ENCODE measurements at places on chromosomes 2 and 18.

DNA sequence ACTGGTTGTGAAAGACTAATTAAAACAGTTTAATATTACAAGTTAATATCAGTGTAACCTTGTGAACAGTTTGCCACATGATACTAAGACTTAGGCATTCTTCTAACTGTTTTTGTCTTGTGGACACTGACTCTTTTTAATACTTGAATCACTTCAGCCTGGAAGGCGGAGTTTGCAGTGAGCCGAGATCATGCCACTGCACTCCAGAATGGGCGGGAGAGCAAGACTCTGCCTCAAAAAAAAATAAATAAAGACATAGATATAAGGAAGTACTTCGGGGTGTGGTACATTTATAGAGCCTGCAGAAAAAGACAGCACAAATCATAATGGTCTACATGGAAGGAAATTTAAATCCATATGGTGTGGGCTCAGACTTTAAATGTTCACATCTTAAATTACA, 300.4 kb upstream of the NETO1 start:
- DNase-seq: no peak

DNA sequence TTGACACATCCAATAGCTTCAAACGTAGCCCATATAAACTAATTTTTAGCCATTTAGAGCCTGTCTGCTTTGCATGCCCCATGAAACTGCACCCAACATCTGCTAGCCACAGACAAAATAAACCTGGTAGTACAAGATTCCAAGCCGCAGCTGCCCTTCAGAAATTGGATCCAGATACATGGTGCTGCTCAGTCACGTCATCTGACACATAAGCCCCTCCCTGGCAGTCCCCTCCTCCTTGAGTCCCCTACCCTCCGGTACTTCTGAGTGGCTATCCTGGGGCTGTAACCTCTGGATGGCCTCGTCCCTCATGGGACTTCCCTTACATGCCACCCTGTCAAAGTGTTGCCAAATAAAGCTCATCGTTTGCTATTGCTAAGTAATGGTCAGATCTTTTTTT, 33.8 kb downstream of the PROC start:
- no peak for DNase-seq

- DNase-seq: no peak
Observed at GRCh38 chr2:128280901-128281321, 37.8 kb downstream of the HS6ST1 start.

- no peak for DNase-seq
Observed at GRCh38 chr2:229133155-229133772, 137.8 kb downstream of the PID1 start.

- DNase-seq: no peak
Observed at GRCh38 chr2:55487686-55488085, 31.8 kb upstream of the CFAP36 start.

GRCh38 chr2:150480971-150481830, 6.3 kb downstream of the RND3 start:
- no peak for DNase-seq

DNA sequence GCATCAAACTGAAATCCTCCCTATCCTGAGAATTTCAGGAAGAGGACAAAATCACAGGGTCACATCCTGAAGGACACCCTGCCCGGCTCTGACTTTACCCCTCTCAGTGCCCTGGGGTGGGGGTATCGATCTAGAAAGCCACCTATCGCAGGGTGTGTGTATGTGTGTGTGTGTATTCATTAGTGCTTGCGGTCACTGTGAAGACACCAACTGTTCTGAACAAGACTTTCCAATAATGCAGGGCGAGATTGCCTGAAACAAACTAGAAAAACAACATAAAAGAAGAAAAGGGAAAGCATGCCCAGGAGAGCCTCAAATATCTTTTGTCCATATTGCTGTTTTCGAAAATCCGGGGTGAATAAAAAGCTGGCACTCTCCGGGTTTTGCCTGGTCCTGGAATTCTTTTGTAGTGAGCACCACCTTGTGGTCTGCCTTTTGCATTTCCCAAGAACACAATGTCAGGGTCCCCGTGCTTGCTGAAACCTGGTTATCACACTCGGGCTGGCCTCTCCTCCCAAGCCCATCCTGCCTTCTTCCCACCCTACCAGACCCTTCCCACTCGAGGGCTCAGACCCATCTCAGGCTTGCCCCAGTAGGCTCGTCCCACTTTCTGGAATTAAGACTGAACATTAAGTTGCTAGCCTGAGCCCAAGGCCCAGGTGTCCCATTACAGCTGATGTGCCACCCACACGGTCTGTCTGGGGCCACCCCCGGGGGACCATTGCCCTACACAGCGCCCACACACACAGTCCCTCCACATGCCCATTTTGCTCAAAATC, 25.0 kb upstream of the COPS8 start:
- peak; percentile 21 for DNase-seq

DNA sequence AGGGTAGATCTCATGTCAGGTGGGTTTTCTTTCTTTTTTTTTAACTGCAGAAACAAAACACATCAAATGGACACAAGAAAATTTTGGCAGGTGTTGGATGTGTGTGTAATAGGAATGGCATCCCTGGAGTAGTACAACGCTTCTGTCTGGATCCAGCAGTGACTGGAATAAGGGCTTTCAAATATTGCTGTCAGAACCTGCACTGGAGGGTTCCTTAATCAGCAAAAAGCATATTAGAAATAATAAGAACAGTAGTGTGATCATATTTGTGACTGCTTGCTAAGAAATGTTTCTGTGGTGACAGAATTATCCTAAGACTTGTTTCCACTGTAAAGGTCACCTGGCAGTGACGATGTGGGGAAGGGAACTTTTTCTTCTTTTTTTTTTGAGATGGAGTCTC, 30.8 kb downstream of the CREG2 start:
- DNase-seq: no peak

DNA sequence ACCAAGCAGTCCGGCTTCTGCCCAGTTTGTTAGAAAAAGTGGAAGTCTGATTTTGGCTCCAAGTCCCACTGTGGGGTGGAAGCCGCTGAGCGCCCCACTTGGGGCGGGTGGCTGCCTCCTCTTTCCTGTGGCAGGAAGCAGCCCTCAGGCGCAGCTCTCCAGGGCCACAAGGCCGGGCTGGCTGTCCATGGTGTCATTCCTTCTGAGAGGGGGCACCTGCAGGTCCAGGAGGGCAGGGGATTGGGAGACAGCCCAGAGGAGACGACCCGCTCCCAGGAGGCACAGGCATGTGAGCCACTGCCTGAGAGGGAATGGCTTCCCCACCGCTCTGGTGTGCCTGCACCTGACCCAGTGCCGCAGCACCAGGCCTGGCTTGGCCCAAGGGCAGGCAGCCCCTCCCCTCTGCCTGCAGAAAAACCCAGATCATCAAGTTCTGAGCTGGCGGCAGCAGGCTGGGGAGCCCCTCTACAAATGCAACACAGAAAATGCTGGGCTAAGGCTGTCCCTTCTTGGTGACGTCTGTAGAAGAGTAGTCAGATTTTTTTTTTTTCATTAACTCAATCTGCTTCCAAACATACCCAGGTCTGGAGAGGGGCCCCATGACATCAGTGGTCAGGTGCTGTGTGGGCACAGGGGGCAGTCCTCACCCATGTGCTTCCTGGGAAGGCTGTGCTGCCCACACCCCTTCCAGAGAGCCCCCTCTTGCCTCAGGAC, 38.4 kb downstream of the HS6ST1 start:
- no peak for DNase-seq

- no peak for DNase-seq
Observed at GRCh38 chr2:156005999-156006712, 326.4 kb downstream of the NR4A2 start.

GRCh38 chr2:196607073-196607472, 32.4 kb upstream of the CCDC150 start:
- DNase-seq: no peak

- no peak for DNase-seq
Observed at GRCh38 chr2:156573710-156574109, 137.5 kb downstream of the GPD2 start.

- no peak for DNase-seq
Observed at GRCh38 chr2:241900251-241901017, 30.9 kb downstream of the RTP5 start.

DNA sequence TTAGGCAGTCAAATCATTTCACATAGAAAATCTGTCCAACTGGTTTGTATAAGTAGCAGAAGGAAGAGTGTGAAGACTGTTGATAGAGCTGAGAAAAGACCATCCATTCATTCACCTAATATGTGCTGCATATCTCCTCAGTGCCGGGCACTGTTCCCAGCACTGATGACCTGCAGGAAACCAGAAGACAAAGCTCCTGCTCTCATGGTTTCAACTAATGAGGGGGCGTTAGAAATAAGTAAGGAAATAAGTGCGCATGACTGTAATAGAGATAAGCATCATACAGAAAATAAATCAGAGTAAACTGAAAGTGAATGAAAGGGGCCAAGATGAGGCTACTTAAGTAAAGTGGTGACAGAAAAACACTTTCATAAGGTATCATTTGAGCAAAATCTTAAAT, 427.5 kb upstream of the CDH20 start:
- DNase-seq: no peak

DNA sequence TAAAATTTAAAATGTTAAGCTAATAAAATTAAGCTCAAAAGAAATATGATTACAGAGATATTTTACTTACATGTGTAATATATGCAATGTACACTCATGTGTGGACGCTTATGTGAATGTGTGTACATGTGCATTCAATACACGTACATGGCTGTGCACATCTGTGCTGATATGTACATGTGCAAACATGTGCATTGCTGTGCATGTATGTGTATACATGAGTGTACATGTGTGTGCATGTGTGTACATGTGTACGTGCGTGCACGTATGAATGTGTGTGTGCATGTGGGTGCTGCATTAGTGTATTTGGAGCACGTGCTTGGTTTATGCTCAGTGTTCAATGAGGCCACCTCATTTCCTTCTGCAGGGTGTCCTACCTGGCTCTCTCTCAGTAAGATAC, 88.2 kb upstream of the TMEM18 start:
- DNase-seq: no peak

- no peak for DNase-seq
Observed at GRCh38 chr18:45412577-45412976, 202.7 kb upstream of the SLC14A2 start.

GRCh38 chr2:213065583-213066442, 85.6 kb downstream of the IKZF2 start:
- no peak for DNase-seq

DNA sequence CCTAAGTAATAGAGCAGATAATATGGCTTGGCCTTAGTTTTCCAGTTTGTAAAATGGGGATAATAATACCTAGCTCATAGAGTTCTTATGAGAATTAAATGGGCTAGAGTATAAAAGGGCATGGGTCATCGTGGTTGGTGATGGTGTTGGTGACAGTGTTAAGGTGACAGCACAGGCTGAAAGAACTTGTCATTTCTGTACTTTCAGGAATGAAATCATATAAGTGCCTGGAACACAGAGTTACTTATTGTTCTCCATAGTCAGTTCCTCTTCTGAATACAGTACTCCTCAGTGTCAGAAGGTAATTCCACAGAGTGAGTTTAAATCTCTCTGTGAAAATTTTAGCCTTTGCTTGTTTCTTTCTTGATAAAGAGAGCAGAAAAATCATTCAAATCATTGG, 42.4 kb downstream of the KIF5C start:
- no peak for DNase-seq

GRCh38 chr2:172962824-172963223, 112.8 kb upstream of the MAP3K20 start:
- no peak for DNase-seq

- DNase-seq: no peak
Observed at GRCh38 chr2:65267008-65267407, 39.4 kb downstream of the ACTR2 start.

DNA sequence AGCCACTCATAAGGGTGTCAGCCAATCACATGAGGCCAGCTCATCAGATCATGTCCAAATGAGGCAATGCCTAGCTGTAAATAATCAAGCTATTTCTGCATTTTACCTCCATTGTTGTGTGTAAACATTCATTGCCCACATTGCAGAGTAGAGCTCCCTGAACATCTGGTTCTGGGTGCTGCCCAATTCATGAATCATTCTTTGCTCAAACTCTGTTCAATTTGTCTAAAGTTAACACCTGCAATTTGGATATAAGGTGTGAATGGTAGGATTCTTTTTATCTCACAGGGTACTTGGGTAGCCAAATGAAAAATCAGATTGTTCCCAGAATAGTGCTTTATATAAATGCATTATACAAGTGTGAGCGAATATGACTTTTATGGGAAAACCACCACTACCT, 345.5 kb upstream of the NT5C1B start:
- no peak for DNase-seq

GRCh38 chr2:88753833-88754584, 62.5 kb downstream of the RPIA start:
- no peak for DNase-seq

DNA sequence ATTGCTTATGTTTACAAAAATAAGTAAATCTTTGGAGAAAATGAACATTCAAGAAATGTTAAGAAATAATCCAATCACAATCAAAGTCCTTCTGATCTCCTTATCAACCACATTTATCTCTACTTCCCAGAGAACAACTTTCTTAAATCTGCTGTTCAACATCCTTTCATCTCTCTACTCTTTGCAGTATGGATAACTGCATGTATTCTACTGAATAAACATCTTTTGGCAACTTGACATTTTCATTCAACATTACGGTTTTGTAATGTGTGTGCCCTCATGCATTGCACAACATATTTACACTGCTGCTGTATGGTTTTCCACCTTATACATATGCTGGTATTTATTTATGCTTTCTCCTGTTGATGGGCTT, 9.2 kb downstream of the CMPK2 start:
- no peak for DNase-seq

- DNase-seq: no peak
Observed at GRCh38 chr18:36179562-36180355, 7.5 kb upstream of the MOCOS start.

DNA sequence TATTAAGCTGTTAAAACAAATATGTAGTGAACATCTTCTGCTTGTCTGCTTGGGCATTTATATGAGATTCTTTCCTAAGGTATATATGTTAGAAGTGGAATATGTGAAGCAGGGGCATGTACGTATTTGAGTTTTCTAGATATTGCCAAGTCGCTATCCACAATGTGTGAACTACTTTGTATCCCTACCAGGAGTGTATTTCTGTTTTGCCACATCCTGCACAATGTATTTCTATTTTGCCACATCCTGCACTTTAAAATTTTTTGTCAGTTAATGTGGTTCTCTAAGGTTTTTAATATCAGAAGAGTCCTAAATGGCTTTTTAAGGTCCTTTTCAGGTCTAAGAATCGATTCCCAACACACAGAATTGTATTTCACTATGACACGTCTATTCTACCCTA, 141.7 kb upstream of the ATP5MC3 start:
- DNase-seq: no peak

- DNase-seq: no peak
Observed at GRCh38 chr2:75199428-75200011, at the start of gene TACR1. TSS of gene TACR1 (minus strand) at chr2:75199520. CDS start at chr2:75198934, 586 bp downstream.

DNA sequence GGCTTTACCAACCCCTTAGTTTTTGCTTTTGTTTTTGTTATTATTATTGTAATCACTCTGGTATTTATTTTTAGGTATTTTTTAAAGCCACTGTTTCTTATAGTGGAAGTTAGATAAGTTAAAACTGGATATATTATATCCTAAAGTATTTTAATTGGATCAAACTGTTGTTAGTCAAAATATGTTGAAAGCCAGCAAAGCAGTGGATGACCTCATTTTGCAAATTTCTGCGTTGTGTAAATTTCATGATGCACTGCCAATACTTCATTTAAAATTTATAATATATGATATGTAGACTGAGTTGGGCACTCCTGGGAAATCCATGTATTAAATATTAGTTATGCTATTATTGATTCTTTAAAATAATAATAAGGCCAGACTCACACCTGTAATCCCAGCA, 661.7 kb upstream of the NRXN1 start:
- DNase-seq: no peak

- no peak for DNase-seq
Observed at GRCh38 chr18:23838801-23839366, 149.6 kb downstream of the LAMA3 start.
